GM19239 (cell line): ENCODE measurements at places on chromosomes 2 and 18.
A peak's percentile ranks its signal among the peaks of the same experiment; 100 is the strongest.

DNA sequence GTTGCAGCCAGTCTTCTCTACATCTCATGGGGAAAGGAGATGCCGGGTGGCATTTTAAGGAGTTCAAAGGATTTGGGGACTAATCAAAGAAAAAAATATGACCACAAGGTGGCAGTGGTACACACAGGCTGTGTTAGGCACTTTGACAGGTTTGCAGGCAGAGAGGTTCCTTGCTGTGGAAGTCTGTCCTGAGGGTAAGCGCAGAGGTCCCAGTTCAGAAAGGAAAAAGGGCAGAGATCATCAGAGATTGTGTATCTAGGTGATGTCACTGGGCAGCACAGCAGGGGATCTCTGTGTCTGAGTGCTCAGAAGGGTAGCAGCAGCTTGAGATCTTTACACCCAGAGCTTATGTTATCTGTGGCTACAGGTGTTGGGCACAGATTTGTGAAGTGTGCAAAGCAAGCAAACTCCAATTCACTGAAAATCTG, 231.4 kb downstream of the LRRTM1 start:
- DNase-seq = peak; percentile 13

DNA sequence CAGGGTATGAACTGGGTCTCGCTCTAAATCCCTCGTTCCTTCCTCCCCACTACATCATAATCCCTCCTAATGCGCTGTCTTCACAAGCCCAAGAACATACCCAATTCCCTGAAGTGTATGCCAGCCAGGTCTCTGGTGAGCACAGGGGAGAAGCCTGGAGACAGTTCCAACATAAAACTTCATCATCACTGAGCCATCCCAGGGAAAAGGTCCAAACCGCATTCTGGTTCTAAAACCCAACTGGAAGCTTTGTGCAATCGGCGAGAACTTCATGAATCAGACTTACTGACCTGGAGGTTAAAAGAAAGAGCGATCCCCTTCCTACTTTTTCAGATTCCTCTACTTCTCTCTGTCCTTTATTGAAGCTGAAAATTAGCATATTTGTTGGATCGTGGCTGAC, 132.7 kb downstream of the ALPK2 start:
- no peak for DNase-seq

- DNase-seq = no peak
These were observed 92.4 kb upstream of the CHST9 start for GRCh38 chr18:27277554-27277953.

DNA sequence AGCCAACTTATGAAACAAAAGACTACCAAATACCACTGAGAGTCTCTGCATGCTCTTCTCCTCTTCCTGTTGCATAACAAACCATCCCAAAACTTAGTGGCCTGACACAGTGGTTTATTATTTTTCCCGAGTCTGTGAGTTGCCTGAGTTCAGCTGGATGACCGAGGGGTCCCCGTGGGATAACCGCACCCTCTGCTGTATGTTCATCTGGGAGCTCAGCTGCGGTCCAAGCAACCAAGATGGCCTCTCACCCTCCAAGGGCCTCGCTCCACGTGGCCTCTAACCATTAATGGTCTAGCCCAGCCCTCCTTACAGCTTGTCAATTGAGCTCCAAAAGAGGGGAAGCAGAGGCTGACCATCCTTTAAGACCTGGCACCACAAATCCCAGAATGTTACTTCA, 17.1 kb downstream of the ITM2C start:
- DNase-seq = no peak

- DNase-seq = no peak
These were observed 23.8 kb downstream of the COL5A2 start for GRCh38 chr2:189155795-189156194.

- DNase-seq = no peak
These were observed 120.8 kb downstream of the CRIM1 start for GRCh38 chr2:36476411-36476810.

DNA sequence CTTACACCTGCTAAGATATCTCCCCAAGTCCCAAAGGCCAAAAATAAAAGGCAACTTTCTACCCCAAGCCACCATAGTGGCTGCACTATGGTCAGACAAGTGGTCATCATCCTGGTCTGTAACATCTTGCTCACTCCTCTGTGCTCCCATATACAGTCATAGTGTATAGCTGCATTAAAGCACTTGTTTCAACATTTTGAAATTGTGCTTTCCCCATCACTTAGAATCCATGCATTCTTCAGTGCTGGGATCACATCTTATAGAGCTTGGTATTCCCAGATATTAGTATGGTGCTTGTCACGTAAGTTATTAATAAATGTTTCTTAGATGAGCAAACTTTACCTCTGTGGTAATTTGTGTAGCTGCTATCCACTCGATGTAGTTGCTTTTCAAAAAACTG, 40.4 kb upstream of the CDC42EP3 start:
- DNase-seq = no peak

- no peak for DNase-seq
These were observed 134.2 kb downstream of the SMAD7 start for GRCh38 chr18:48816554-48816953.

GRCh38 chr18:69580107-69580506, 179.4 kb downstream of the DOK6 start:
- DNase-seq = peak; percentile 0

DNA sequence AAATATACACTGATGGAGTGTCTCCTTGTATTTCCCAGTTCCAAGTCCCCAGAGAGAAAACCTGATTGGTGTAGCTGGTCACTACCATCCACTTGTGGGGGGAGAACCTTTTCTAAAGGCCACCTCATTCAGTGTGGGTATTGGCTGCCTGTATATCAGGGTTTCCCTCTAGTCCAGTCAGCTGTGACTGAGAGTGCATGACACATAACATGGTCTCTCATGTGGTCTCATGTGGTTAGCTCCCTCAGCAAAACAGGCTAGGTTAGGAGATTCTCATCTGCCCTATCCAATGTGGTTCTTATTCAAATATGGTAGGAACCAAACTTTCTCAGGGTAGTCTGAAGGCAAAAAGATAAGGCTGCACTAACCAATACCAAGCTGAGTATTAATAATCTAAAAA, 4.1 kb upstream of the GORASP2 start:
- DNase-seq = no peak

DNA sequence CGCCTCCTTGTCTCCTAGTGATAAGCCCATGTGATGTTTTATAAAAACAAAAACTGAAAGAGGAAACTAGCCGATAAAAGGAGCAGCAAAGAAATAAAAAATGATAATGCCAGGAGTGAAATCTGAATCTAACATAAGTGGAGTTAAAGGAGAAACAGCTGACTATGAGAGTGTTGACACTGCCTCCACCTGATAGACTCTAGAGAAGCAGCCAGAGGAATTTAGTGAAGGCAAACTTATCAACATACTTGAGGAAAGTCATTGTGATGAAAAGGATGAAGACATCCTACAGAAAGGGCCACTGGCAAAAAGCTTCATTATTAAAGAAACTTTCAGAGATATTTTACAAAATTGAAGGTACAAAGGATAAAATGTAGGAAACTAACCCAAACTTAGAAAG, 1.9 kb downstream of the M1AP start:
- DNase-seq = no peak

GRCh38 chr2:160290598-160290997, 90.5 kb upstream of the ITGB6 start:
- DNase-seq = no peak

DNA sequence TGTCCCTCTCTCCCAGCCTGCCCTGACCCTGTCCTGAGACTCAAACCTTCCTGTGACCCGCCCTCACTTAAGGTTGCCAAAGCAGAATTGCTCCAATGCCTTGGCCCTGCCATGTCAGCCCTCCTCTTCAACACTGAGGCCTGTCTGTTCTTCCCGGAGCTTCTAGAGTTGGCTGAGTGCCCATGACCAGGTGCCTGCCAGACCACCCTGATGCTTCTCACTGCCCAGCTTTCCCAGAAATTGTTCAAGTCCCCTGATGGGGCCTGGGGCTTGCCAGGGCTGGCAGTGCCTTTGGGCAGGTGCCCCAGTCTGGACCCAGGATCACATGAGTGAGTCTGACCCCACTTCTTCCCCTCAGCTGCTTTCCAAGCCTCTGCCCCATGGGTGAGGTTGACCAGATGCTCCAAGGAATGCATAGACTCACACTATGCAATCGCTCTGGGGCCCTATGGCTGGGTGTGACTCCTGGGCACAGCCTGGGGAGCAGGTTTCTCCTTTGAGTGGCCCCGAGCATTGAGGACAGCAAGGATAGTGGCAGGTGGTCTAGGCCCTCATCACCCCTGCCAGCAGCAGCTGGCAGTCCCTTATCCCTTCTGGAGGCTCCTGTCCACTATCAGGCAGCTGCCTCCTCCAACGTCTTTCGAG, 3.1 kb upstream of the INPP5D start:
- DNase-seq = no peak

DNA sequence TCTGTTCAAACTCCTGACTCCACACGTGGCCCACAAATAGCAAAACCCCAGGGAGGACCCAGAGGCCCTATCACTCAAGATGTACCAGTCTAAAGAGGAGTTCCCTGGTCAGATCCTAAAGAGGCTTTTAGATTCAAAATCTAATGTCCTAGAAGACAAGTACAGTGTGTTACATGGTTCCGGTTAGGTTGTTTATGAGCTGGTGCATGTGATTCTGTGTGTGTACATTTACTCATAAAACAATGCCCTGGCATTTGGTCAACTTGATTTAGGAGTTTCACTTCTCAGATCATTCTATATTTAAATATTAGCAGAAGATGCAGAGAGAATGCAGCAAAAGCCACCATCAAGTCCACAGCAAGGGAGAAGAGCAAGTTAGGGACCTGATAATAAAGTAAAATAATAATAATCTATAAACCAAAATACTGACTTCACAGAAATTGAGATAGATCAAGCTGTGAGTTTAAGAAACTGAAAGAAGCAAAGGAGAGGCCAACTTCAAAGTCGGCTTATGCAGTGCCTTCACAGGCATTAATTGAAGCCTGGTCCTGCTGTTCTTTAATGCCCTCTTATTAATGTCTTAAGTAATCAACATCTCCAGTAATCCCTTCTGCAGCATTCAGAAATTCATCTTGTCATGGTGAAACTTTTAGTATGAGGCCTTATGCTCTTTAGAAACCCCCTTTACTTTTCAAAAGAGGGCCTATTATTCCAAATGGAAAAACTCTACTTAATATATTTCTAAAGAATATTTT, 4.2 kb upstream of the AP1S3 start:
- no peak for DNase-seq

DNA sequence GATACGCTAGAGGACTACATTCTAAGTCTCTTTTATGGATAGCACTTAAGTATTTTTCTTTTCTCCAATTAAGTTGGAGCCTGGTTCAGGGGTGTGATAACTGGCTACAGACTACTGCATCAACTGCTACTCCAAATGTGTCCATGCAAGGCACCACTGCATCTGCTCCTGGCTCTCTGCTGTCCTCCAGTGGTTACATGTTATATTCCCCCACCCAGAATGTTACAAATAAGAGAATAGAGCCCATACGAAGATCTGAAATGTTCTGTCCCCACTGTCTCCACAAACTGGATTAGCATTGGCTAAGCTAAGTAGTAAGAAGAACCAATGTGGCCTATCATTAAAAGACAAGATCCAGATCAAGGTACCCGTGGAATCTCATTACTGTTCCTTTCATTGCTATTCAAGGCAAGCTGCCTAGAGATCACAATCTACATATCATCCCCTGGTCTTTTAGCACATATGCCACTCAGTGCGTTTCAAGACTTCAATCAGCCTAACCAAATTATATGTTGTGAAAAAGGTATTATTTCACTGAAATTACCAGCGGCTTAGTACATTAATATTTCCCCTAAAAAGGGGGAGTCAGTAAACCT, 308.3 kb upstream of the SLC8A1 start:
- DNase-seq = no peak

GRCh38 chr2:130261099-130261498, 62.9 kb upstream of the TUBA3E start:
- no peak for DNase-seq

GRCh38 chr18:44974174-44974573, 293.5 kb downstream of the SETBP1 start:
- no peak for DNase-seq

DNA sequence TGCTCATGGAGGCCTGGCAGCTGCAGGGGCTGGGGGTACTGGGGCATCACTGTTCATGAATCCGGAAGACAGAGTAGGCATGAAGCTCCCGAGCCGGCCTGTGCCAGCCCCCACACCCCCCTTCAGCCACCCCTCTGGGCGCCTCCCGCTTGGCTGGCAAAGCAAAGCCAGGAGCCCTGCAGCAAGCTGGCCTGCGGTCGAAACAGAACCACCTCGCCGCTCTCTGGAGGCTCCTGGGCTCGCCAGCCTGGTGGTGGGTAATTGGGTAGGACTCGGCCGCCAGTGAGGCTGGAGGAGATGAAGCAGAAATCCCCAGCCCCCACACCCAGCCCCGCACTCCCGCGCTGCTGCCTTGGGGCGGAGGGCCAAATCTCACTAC, 70.9 kb upstream of the GPC1 start:
- no peak for DNase-seq

DNA sequence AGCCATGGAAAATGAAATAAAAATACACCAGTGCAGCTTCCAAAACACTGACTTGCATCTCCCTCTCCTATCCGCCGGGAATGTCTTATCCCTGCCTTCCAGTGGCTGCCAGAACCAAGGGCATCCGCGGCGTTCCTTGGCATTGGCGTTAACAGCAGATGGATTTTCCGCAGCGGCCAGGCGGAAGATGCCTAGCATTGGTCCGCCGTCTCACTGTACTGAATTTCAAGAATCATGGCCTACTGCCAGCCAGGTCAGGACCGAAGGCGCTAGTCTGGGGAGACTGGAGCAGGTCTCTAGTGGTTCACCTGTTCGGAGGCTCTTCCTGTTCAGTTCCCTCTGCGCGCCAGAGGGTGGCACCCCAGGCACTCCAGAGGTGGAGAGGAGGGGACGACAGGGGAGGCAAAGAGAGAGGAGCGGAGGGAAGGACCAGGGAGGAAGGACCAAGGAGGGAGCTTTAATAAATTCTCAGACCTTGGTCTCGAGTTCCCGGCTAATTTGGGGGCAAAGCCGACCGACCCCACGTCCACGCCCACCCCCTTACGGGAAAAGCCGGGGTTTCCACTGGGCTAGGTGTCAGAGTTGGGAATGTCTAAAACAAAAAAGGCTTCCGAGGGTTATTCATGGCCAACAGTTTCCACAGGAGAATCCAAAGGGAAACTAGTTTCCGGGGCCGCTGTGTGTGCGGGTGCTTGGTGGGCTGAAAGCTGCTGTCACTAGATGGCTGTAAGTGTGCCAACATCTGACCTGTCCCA, 3.7 kb upstream of the BCL2L11 start:
- no peak for DNase-seq

DNA sequence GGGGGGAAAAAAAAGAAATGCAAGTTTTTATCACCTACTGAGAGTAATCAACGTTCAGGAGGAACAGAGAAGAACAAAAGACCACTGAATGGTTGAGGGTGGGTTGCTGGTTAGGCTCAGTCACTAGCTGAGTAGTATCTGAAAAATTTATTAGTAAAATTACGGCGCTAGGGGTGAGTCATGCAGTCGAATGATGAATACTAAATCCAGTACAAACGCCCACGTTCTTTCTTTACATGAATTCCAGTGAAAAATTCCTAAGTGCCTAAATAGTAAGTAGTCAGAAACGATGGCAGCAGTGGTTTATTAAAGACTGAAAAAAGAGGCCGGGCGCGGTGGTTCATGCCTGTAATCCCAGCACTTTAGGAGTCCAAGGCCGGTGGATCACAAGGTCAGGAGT, 52.0 kb downstream of the TEKT4 start:
- DNase-seq = no peak
